ENCODE measurements at places on chromosomes 5 and 9.

- no peak for DNase-seq
Measured at GRCh38 chr5:31759925-31760324, 121.0 kb downstream of the PDZD2 start.

DNA sequence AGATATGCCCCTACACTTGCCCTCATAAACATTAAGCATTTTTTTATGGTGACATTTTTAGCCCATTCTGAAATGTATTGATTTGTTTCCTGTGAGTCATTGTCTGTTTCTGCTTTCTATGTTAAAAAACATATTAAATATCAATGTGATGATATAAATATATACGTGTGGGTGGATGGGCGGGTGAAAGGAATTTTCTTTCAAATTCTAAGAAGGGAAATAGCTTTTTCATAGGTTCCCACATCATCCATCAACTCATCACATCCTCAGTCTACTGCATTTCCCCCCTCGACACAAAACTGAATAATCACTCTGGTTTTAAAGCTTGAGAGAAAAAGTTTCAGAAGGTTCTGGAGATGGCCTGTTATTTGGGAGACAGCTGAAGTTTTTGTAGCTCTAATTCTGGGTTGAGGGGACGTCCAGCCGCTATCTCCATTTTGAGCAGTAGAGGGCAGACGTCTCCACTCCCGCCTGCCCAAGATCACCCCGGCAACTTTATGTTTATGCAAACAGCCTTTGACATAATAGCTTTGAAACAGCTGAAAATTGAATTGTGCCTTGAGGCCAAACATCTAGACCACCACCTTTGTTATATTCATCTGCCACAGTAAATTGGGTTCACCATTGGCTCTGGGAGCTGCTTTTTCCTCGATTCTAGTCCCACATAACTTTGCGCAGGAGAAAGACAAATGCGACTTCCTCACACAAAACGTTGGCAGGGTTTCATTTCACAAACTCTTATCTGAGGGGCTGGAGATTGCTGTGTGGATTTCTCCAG, 216.2 kb upstream of the CLINT1 start:
- peak; percentile 58 for DNase-seq

- no peak for DNase-seq
Measured at GRCh38 chr9:129103595-129103965, 7.0 kb downstream of the CRAT start.

DNA sequence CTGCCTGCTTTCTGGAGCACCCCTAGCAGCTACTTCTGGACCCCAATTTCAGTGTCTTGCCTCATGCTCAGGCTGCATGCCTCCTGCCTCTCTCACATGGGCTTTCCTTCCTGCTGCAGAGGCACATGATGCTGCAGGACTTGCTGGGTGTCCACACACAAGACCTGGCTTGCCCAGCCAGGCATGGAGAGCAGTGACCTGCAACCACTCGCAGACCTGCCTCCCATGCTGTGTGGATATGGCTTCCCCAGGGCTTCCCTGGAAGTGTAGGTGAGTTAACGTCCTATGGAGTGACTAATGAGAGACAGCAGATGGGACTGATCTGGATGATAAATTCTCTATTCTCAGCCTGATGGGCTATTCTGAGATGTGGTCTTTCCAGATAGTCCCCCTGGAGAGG, 53.2 kb upstream of the SMIM32 start:
- no peak for DNase-seq

DNA sequence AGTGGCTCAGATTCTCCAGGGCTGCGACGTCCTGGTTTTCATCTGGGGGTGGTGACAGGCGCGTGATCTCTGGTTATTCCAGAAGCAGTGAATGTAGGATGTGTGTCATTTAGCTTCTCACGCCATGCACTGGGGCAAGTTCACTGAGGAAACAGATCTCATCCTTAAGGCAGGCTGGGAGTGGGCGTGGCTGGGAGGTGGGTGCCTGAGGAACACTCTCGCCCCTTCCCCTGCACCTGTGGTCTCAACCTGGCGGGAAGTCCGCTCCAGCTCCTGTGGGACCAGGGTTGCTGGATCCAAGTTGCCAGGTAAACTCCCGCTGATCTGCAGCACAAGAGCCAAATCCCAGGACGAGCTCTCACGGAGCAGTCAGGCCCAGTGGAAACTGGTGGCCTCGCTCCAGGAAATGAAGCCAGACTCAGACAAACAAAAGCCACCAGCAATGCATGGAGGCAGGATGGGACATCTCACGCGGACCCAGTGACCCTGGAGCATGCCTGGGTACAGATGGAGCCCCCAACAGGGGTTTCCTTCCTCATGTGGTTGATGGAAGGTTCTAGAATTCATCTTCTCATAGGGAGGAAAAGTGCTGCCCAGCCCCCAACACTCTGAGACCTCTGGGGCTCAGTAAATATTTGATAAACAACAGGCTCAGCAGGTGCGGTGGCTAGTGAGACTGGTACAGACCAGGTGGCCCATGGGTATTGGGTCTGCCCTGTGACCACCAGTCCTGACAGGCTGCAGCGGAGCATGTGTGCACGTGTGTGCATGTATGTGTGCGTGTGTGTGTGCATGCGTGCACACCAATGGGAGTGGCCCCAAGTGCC, 16.3 kb upstream of the SLC12A7 start:
- peak; percentile 78 for DNase-seq

GRCh38 chr5:54870271-54870670, 115.1 kb downstream of the ESM1 start:
- no peak for DNase-seq

- no peak for DNase-seq
Measured at GRCh38 chr5:180523629-180524466, 29.7 kb downstream of the CNOT6 start.

- no peak for DNase-seq
Measured at GRCh38 chr5:58012801-58013315, 447.0 kb downstream of the PLK2 start.

- DNase-seq: no peak
Measured at GRCh38 chr5:124789104-124789605, 42.7 kb upstream of the ZNF608 start.

DNA sequence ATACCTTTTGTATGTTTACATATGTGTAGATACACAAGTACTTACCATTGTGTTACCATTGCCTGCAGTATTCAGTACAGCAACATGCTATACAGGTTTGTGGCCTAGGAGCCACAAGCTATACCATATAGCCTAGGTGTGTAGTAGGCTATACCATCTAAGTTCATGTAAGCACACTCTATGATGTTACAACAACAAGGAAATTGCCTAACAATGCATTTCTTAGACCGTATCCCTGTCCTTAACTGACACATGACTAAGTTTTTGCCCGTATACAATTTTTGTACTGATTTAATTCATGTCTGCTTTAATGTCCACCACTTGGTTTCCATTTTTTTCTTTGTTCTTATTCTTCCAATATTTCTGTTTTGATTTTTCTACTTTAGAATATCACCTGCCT, 18.5 kb downstream of the TNPO1 start:
- no peak for DNase-seq

GRCh38 chr5:116859666-116860320, 285.2 kb upstream of the SEMA6A start:
- DNase-seq: no peak

GRCh38 chr9:113519426-113520108, 56.0 kb downstream of the RGS3 start:
- no peak for DNase-seq

DNA sequence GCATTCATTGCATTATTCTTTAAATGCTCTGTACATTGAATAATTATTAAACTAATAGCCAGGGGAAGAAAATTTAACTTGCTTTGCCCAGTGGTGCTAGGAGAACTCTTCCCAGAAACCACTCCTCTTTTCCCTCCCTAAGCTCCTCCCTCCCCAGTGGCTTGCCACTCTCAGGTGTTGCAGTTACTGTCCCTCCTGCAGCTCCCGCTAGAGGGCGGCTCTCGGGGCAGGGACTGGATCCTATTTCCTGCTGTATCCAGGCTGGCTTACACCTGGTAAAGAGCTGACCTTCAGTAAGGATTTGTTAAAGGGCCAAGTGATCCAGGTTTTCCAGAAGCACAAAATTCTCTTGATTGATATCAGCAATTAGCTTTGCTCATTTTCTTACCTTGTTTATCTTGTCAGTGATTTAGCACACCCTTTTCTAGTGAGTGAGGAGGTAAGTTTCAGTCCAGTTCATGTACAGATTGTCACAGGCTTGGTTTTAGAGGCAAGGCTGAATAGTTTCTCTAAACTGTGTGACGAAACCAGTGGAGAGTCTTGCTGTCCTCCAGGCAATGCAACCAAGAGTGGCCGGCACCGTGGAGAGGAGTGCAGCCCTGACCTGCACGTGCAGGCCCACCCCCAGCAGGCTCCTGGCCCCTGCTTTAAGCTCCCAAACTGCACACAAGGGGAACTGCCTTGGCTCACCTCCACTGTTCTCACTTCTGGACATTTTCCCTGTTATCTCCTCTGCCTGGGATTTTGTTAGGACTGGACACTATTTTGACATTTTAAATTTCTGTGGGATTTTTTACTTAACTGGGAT, 423.8 kb downstream of the SPOCK1 start:
- DNase-seq: peak; percentile 82

DNA sequence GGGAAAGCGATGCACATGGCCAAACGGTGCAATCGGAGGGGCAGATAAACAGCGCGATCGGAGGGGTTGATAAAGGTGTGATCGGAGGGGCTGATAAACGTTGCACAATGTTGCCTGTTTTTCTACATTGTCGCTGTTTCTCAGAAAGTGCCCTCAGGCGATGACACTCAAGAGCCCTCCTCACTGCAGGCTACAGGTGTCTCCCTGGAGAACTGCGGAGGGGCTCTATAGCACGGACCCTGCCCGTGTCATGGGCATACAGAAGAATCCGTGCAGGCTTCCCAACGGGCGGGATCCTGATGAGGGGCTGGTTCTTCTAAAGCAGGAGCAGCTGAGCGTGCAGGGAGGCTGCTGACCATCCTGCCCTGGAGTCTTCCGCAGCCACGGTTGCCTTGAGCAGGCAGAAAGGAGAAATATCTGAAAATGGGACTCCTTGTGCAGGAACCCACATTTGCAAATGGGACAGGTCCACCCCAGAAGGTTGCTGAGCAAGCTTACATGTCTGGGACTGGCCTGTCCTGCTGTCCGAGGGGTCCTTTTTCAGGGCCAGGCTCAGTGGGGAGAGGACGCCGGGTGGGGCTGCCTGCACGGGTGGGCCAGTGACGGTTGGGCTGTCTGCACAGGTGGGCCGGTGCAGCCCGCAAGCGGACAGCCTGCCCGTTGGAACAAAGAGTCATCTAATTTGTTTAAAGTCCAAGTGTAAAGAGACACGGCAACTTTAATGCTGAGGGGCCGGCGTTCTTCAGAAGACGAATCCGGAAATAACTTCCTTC, 25.1 kb upstream of the LPCAT1 start:
- DNase-seq: no peak

DNA sequence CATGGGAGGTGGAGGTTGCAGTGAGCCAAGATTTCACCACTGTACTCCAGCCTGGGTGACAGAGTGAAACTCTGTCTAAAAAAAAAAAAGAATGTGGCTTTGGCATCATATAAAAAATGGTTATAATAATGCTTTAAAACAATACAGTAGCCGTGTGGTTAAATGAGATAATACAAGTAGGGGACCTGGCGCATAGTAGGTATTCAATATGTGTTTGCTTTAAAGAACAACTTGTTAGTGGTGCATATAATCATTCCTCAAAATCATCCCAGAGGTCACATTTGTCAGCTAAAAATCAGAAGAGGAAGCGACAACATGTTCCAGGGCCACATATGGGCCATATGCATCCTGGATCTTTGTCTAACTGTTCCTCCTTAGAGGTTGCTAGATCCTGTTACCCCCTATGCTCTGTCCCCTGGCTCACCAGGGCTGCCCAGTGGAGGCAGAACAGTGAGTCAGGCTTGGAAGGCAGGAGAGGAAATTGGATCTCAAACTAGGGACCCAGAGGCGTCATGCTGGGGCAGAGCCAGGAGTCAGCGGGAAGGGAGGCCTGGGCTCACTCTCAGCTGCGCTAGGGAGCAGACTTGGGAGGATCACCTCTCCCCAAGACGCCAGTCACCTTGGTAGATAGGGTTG, 27.7 kb downstream of the LHX6 start:
- no peak for DNase-seq

- DNase-seq: peak; percentile 77
Measured at GRCh38 chr5:39547553-39548154, 122.9 kb upstream of the DAB2 start.

DNA sequence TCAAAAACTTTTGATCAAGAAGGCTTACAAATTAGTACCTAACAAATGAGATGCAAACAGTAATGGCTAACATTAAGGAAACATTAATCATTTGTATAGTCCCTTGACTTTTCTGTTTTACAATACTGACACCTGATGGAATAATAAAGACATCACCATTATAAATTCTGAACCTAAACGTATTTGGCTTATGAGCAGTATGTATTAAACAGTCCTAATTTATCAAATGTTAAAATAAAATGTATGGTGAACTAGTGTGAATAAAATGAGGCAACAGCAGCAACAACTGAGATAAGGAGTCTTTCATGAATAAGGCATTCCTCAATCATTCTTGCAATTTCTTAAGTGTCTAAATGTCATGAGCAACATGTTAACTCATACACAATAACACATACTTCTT, 6.0 kb downstream of the PUM3 start:
- no peak for DNase-seq

DNA sequence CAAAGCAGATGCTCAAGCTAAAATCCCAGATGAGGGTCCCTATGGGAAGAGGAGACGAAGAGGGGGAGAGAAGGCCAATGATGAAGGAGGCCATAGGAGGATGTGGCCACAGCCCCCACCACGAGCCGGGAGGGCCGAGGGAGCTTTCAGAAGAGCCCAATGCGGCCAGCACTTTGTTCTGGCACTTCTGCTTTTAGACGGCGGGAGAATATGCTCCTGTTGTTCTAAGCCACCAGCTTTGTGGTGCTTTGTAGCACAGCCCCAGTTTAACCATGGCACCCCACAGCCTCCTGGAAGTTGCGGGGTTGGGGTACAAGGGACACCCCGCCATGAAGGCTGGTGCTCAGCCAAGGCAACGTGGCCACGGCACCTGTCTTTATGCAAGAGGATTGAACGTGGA, 33.4 kb downstream of the LPCAT1 start:
- DNase-seq: no peak

DNA sequence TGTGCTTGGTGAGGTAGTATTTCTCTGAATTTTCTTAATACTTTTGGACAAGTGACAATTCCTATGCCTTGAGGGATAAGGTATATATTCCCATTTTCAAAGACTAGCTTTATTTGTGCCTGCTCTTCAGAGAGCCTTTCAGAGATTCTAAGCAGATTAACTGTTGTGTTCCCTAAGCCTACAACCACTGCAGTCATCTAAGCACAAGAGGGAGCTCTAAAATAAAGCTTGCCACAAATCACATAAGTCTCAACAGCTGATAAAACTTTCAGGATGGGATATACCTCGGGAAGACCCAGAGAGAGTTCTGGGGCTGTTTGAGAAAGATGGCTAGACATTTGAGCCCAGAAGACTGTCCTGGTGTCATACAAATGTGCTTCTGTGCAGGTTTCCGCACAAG, 157.3 kb downstream of the CYLC2 start:
- DNase-seq: no peak

- DNase-seq: no peak
Measured at GRCh38 chr9:95512709-95513095, 4.1 kb downstream of the PTCH1 start.

- no peak for DNase-seq
Measured at GRCh38 chr5:146718609-146719008, 159.9 kb downstream of the PPP2R2B start.

GRCh38 chr9:72022841-72023240, 37.6 kb downstream of the C9orf57 start:
- no peak for DNase-seq

All from NCI-H774 (cell line).